ENCODE measurements at places on chromosomes 16 and 17.

DNA sequence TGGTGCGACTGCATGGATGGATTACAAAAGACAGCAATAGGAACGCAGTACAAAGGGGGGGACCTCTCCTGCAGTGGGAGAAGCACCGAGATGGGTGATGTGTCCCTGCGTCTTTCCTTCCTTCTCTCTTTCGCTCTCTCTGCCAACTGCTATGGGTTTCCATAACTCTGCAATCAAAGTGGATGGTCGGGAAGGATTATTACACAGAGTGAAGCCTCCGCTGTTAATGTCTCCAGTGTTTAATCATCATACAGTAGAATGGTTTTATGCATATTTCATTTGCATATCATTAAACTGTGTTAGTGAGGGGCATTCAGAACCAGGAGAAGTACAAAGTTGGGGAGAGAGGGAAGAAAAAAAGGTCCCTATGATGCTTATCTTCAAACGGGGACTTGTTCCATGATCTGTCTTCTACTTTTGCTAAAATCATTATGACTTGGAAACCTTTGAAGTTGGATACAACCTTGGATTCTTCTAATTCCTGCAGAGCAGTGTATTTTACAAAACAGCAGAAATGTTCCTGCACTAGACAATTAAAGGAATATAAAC is 255.9 kb upstream of the PMFBP1 start:
- no peak for DNase-seq

GRCh38 chr16:15494236-15494635 is 59.8 kb downstream of the BMERB1 start:
- no peak for DNase-seq

GRCh38 chr17:34825102-34825501 is 136.2 kb downstream of the CCT6B start:
- DNase-seq, result no peak

- no peak for DNase-seq
Measured at GRCh38 chr17:77842528-77843147, 115.9 kb upstream of the TNRC6C start.

- no peak for DNase-seq
Measured at GRCh38 chr17:68356520-68356919, 65.2 kb downstream of the ARSG start.

- DNase-seq, result no peak
Measured at GRCh38 chr16:19840524-19841110, 44.0 kb downstream of the GPRC5B start.

Measured in GM04504 (cell line).